ENCODE measurements at places on chromosomes 2 and 18.
A peak's percentile ranks its signal among the peaks of the same experiment; 100 is the strongest.

DNA sequence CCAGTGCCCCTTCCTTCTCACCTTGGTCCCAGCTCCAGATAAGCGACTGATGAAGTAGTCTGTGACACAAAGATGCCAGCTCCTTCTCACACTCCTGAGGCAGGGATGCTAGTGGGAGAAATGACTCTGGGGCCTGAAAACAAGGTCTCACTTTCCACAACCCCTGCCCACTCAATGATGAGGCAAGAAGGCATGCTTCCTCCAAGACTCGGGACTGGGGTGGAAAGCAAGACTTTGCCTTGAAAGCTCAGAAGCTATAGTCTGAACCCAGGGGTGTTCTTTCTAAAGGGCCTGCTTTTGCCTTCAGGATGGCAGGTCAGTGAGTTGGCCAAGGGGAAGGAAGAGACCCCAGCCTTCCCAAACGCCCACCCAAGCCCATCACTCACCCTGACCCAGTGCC lies 1.4 kb downstream of the CCDC142 start:
- no peak for DNase-seq

- DNase-seq: no peak
These were observed 53.8 kb downstream of the TRAPPC12 start for GRCh38 chr2:3433339-3433699.

GRCh38 chr2:212385241-212385640 lies 153.4 kb downstream of the ERBB4 start:
- DNase-seq: no peak

DNA sequence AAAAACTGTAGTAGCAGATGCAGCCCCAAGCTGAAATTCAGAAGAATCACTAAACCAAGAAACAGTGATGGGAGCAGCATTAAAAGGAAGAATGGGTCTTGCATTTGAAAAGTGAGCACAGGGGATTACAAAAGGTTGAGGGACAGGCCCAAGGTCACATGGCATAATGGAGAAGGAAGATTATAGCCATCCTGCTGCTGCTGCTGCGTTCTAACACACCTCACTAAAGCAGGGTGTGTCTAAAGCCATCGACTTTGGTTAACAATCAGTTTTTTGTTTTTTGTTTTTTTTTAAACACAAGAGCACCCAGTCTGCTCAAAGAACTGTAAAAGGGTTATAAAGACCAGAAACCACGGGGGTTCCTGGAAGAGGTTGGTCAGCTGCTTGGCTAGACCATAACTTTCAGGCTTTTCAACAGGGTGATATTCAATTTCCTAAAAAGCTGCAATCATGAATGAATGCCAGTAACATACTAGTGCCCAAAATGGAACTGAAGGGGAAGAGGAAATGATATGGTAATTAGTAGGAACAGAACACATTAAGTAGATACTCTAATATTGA lies 102.6 kb downstream of the MYO5B start:
- no peak for DNase-seq

DNA sequence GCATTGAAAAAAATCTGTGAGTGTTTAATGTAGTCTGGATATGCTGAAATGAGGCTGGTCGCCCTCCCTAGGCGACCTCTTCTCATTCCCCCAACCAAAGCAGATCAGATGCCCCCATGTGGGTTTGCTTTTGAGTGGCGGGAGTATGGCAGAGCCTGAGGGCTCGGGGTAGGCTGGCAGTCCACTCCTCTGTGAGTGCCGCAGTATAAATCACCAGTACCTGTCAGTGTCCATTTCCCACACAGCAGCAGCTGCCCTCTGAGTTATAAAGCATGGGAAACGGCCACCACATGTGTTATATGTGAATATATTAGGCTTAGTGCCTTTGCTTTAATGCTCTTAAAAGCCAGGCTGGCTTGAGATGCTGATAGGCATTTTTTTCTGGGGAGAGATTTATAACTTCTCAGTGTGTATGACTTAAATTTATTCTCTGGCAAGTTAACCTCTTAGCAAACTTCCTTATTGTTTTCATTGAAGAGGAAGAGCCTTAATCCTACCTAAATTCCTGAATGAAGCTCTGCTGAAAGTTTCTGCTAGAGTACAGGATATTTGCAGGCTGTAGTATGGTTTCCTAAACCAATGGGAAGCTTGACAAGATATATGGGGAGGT lies 3.8 kb downstream of the DCC start:
- no peak for DNase-seq

GRCh38 chr2:240149943-240150784 lies 9.7 kb upstream of the OTOS start:
- DNase-seq: no peak

DNA sequence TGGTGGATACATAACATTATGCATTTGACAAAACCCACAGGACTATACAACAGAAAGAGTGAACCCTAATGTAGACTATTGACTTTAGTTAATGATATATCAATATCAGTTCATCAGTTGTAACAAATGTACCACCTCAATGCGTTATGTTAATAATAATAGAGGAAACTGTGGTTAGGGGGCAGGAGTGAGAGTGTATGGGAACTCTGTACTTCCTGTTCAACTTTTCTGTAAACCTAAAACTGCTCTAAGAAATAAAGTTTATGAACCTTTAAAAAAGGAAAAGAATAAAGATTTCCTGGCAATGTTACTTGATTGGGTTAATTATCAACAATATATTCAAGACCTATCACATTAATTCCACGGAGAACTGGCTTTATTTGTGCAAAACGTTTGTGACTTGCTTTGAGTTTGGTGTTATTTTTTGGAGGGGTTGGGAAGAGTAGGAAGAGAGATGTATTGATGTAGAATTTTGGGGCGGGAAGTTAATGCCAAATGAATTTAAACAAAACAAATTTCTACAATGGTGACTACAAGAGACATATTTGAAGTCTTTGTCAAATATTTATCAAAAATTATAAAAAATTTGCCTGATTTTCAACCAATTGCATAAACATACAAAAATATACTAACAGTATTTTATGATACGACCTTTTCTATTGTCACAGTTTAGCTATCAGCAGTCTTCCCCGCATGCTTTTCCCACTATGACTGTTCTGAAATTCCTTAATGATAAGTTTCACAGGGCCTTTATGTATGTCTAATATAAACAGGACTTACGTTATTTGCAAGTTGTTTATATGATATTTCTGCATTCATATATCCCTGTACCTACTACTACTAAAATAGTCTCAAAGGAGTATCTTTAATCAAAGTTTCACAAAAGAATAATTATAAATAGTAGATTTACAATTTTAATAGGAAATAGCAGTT lies 2.1 kb upstream of the RTN4 start:
- DNase-seq: no peak

- peak; percentile 53 for DNase-seq
These were observed 795 bp upstream of the TCF7L1 start for GRCh38 chr2:85132397-85132796.

DNA sequence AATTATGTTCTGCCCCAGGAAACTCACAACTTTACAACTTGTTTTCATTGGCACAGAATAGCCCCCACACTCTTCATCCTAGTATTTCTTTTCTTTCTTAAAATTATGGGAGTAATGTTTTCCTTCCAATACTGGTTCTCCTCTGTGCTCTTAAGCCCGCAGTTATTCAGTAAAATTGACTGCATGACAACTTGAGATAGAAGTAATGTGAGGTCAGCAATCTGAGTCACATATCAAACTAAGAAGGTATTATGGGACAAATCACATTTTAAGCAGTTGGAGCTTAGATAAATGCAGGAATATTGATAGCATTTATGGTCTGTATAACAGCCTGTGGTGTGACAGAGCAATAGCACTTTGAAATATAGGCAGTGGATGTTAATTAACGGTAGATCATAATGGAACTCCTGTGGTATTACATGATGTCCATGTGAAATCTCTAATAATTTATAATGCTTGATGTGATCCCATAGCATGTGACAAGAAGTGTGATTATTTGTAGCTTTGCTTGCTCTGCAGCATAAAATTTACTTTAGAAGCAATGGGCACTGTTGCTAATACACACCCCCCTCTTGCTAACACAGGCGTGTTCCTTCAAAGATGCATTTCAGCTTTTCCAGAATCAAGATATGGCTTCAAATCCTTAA lies 351.4 kb upstream of the CDH20 start:
- no peak for DNase-seq

GRCh38 chr18:23209031-23209430 lies 73.7 kb downstream of the CABLES1 start:
- no peak for DNase-seq

DNA sequence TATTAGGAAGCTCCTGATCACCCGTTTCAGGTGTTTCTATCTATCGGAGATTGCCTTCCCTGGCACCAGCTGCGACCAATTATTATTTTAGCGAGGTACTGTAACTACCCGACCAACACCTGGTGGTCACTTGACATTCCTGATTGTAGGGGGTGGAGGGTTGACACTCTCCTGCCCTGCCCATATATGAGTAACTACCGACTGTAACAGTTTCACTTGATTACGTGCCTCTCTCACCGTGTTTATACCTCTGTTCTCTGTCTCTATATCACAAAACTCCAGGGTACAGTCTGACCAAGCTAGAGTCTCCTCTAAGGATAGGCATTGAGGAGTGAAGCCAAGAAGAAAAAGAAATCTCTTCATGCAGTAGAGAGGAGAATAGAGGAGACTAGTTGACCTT lies 268.0 kb upstream of the LRATD1 start:
- DNase-seq: no peak

DNA sequence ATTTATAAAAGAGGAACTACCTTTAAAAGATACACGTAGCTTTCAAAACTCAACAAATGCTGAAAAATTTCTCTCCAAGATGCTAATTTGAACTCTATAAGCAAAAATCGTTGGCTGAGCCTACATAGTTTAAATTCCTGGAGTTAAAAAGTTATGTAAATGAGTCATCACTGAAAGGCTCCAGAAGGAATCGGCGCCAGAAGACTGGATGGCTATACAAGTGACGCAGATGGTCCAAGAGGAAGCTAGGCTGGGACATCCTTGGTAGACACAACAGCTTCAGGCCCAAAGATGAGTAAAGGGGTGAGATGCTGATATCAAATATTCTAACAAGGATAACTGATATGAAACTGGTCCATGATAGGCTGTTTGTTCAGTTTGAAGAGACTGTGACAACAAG lies 22.8 kb upstream of the DNAH6 start:
- peak; percentile 79 for DNase-seq

- DNase-seq: no peak
These were observed 41.0 kb downstream of the CDKL4 start for GRCh38 chr2:39202639-39203369.

GRCh38 chr18:28432339-28432738 lies 255.4 kb upstream of the CDH2 start:
- no peak for DNase-seq

- DNase-seq: no peak
These were observed 65.3 kb downstream of the PRKRA start for GRCh38 chr2:178385595-178386148.

DNA sequence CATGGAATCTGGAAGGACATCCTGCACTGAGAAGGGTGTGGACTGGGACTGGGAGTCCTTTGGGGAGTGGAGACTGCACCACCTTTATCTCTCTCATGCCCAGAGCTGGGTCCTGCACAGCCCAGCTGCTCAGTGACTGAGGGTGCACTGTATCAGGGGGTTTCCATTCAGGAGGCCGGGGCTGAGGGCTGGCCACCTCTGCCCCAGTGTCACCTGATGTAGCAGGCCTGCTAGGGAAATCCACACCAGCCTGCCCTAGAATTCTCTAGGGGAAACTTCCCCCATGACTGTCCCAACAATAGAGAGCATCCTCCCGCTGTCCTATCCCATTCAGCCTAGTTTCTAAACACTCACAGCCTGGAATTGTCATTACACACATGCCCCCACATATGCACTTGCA lies 116.7 kb downstream of the CTIF start:
- DNase-seq: no peak

- DNase-seq: no peak
These were observed 100.9 kb downstream of the PID1 start for GRCh38 chr2:229170171-229170570.

DNA sequence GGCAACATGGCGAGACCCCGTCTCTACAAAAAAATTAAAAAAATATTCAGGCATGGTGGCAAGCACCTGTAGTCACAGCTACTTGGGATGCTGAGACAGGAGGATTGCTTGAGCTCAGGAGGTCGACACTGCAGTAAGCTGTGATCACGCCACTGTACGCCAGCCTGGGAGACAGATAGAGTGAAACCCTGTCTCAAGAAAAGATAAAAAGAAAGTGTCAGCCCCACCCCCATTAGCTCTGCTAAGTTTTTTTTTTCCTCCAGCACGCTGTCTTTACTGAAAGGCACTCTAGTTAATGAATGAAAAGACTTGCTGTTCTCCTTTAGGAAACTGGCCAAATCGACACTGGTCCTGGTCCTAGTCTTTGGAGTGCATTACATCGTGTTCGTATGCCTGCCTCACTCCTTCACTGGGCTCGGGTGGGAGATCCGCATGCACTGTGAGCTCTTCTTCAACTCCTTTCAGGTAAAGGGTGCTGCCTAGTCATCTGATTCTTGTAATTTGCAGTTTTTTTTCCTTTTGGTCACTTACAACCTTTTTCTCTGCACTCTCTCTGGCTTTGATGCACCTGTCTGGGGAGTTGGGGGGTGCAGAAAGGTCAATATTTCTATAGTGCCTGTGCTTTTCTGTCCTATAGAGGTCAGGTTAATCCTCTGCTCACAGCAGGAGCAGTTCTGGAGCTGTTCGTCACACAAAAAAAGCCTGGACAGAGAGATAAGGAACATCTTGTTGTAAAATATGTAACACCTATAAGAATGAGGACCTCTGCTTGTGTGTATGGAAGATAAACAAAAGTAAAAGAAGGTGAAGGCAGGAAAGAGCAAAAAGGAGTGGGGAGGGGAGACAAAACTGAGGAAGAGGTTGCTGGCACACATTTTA lies 82.3 kb downstream of the PTH2R start:
- DNase-seq: no peak

- DNase-seq: no peak
These were observed 93.9 kb downstream of the EVA1A start for GRCh38 chr2:75466708-75467311.

DNA sequence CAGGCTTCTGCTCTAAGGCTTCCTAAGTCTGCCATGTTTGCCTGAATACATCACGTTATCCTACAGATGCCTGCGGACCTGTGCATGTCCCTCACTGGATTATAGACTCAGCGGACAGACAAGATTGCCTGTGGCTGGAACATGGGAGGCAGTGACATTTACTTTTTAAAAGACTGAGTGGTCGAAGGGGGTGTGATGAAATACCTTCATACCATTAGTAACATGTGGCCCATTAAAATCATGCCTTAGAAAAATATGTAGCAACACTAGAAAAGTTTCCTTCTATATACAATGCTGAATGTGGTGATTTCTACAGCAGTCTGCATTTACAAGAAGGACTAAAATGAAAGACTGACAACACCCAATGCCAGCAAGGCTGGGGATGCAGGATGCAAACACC lies 154.4 kb downstream of the ASB1 start:
- no peak for DNase-seq

GRCh38 chr2:203918264-203918663 lies 18.3 kb upstream of the ICOS start:
- no peak for DNase-seq
